ENCODE measurements at places on chromosomes 6 and 20.

- no peak for DNase-seq
These were observed 1065.7 kb upstream of the MANEA start for GRCh38 chr6:94511502-94512088.

DNA sequence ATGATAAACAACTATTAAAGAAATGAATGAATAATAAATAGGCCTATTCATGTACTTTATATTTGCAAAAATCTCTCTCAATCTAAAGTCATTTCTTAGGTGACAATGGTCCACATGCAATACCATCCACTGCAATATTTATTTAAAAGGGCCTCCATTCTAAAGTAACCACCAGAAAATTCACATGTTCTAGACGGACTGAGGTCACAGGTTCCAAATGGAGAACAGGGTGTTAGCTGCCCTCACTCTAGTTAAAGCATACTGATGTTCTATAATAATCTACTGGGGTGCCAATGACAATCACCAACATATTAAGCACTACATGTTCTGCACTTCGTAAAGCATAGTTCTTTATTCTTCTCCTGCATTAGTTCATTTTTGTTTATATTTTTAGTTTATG is 1.2 kb downstream of the HBS1L start:
- no peak for DNase-seq

- no peak for DNase-seq
These were observed 180.8 kb upstream of the CST7 start for GRCh38 chr20:24768201-24768636.

DNA sequence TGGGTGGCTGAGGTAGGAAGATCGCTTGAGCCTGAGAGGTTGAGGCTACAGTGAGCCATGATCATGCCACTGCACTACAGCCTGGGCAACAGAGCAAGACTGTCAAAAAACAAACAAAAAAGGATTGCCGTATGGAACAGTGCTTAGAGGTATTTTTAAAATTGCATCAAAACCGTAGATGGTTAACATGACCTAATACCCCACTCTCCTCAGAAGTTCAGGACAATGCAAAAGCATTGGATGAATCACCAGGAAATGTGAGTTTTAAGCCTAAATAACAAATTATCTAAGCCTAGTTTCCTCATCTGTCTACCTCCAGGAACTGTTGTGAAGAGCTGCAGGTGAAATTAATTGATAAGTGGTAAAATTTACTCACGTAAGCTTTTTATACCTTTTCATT is 123.8 kb upstream of the ID4 start:
- no peak for DNase-seq

DNA sequence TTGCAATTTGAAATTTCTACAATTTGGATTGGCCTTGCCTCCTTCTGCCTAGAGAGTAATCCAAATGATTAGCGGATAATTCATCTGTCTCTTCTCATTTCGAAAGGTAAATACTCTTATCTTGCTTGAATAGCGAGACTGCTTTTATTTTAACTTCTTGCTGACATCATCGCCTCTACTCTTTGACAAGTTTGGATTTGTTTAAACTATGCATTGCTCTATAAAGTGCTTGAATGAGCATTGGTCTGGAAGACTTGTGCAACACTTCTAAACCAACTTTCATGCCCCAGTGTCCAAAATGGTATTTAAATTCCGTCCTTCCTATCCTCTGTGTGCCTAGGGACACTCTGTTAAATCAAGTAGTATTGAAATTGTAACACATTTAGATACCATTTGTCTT is 384.1 kb upstream of the SLC35B3 start:
- no peak for DNase-seq

- peak; percentile 20 for DNase-seq
These were observed 2.5 kb downstream of the OVOL2 start for GRCh38 chr20:18055261-18055660.

GRCh38 chr20:62676976-62677375 is 31.7 kb upstream of the NTSR1 start:
- DNase-seq = no peak

GRCh38 chr6:47310131-47310480 is 401 bp upstream of the TNFRSF21 start:
- no peak for DNase-seq

DNA sequence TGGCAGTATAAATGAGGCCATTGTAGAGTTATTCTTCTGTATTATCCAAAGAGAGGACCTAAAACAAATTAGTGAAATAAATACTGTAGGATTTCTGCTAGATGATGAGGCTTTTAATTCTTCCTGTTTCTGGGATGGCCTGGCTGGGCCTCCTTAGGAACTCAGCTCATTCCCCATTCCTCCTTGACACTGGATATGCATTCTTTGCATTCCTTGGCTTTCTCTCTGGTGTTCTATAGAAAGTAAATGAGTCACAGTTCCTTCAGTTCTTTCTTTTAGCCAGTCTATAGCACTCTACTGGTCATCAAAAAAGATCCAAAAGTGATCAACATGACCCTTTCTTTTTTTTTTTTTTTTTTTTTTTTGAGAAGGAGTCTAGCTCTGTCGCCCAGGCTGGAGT is 8.6 kb downstream of the OR10C1 start:
- DNase-seq = no peak

- DNase-seq = no peak
These were observed 17.4 kb upstream of the FAXC start for GRCh38 chr6:99366852-99367251.
